Hematopoietic multipotent progenitor cell (in vitro differentiated cells): ENCODE measurements at places on chromosomes 4 and X.

DNA sequence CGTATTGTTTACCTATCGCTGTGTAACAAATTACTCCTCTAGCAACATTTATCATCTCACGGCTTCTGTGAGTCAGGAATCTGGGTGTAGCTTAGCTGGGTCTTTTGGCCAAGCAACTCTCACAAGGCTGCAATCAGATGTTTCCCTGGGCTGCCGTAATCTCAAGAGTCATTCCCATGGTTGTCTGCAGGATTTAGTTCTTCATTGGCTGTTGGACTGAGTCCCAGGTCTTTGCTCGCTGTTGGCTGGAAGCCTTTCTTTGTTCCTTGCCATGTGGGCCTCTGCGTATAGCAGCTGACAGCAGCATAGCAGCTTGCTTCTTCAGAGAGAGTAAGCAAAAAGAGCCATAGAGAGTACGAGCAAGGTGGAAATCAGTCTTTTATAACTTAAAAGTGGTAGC, 16.8 kb downstream of the POLR2B start:
- no peak for DNase-seq

- DNase-seq = no peak
Measured at GRCh38 chr4:164591666-164592065, 162.3 kb upstream of the SMIM31 start.

- DNase-seq = no peak
Measured at GRCh38 chrX:70774223-70774622, 134.3 kb downstream of the TEX11 start.

- DNase-seq = no peak
Measured at GRCh38 chrX:137667776-137668175, 101.8 kb downstream of the ZIC3 start.

DNA sequence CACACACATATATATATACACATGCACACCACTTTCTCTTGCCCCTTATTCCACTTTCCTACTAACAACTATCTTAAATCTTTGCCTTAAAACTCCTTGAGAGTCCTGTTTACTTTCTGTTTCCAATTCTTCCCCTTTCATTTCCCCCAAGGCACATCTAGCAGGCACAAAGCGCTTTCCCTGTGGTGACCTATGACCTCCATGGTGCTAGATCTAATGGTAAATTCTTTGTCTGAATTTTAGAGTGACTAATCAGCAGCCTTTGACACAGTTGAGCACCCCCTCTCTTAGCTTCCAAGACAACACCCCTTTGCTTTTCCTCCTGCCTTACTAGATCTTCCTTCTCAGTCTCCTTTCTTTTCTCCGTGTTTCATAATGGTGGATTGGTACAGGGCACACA, 236.4 kb upstream of the TTC29 start:
- DNase-seq = no peak
